CD4-positive, alpha-beta T cell (primary cell): ENCODE measurements at places on chromosomes 12 and 14.
A peak's percentile ranks its signal among the peaks of the same experiment; 100 is the strongest.

- no peak for DNase-seq
Observed at GRCh38 chr14:50520947-50521815, 11.2 kb downstream of the MAP4K5 start.

DNA sequence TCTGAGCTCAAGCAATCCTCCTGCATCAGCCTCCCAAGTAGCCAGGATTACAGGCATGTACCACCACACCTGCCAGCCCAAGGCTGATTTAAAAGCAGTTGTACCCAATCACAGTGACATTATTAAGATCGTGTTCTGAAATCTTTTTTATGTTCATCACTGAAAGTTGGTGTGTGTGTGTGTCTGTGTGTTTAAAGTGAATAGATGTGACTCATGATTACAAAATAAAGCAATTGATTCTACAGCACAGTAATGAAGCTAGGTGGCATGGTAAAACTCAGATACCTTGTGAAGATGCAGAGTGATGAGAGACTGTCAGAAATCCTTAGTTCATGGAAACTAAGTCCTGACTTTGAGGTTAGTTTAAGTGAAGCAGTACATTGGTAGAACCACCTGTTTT, 74.2 kb upstream of the ATP2B1 start:
- DNase-seq: no peak

DNA sequence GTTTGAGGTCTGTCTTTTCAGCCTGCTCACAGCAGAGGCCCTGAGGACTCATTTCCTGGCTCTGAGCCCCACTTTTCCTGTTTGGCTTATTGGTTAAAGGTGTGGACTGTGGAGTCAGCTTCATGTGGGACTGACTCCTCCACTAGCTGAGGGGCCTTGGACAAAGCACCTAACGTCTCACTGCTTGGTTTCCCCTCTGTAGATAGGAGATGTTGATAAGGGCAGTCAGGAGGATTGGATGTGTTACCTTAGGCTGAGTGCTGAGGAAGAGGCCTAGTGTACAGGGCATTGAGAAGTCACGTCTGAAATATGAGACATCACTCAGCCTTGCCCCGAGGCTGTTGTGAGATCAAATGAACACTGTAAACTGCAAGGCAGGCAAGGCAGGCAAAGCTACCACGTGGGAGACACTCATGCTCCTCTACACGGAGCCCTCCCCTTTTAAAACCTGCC, 27.1 kb upstream of the TCL1A start:
- no peak for DNase-seq

DNA sequence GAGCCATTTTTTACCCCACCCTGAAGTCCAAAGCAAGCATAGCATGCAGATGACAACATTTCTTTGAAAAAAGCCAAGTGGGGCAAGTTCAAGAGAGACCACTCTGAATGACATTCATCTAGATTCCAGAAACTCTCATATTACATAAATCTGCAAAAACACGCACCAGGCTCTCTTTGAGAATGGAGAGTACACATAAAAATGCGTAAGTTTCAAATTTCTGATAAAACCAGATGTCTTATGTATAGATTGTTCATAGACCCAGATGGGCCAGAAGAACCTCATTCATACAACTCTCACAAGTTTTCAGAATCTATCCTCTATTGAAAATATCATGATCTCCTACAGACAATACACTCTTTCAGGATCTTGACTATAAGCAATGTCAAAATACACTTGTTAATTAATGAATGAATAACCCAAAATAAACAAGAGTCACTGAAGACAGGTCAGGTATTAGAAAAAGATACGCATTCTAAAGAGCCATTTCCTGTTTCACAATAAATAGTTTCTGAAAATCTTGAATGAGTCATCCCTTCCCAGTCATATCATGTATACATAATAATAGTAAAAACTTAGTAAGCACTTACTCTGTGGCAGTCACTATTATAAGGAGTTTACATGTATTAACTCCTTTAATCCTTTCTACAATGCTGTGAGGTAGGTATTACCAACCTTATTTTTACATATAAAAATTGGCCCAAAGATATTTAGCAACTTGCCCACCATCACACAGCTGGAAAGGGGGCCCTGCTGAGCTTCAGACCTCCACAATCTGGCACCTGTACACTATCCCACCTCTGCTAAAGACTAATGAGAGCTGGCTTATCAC, 72.0 kb downstream of the PPP2R5E start:
- no peak for DNase-seq

GRCh38 chr14:69848903-69849391, 30.3 kb upstream of the SMOC1 start:
- no peak for DNase-seq

GRCh38 chr12:65593239-65593701, 231.0 kb upstream of the HMGA2 start:
- no peak for DNase-seq

DNA sequence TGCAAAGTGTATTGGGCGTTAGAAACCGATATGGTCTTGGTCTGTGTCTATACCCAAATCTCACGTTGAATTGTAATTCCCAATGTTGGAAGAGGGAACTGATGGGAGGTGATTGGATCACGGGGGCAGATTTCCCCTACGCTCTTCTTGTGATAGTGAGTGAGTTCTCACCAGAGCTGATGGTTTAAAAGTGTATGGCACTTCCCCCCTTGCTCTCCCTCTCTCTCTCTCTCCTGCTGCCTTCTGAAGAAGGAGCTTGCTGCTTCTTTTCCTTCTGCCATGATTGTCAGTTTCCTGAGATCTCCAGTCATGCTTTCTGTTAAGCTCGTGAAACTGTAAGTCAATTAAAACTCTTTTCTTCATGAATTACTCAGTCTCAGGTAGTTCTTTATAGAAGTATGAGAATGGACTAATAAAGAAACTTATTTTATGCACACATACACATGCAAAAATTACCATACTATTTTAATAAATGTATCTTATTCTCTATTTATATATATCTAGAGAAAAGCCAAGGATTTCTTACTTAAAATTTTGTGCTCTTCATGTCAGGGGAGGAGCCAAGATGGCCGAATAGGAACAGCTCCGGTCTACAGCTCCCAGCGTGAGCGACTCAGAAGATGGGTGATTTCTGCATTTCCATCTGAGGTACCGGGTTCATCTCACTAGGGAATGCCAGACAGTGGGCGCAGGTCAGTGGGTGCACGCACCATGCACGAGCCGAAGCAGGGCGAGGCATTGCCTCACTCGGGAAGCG, 1891.0 kb upstream of the FLRT2 start:
- no peak for DNase-seq

- DNase-seq: no peak
Observed at GRCh38 chr12:26736563-26737486, 96.2 kb downstream of the ITPR2 start.

DNA sequence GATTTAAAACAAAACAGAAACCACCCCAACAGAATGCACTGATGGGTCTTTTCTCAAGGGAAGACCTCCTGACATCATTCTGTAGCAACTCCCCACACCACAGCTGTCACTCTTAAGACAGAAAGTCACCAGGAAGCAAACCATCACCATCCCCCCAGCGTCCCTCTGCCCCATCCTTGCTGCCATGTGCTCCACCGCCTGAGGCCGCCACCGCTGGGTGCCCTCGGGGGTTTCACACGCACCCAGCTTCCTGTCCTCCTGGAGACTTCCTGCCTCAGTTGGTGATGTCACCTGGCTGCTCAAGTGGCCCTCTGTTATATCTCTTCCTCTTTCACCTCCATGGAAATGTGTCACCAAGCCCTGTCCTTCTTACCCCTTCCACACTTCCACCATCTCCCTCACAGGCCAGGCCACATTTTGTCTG, 71.4 kb upstream of the GPR68 start:
- peak; percentile 96 for DNase-seq

DNA sequence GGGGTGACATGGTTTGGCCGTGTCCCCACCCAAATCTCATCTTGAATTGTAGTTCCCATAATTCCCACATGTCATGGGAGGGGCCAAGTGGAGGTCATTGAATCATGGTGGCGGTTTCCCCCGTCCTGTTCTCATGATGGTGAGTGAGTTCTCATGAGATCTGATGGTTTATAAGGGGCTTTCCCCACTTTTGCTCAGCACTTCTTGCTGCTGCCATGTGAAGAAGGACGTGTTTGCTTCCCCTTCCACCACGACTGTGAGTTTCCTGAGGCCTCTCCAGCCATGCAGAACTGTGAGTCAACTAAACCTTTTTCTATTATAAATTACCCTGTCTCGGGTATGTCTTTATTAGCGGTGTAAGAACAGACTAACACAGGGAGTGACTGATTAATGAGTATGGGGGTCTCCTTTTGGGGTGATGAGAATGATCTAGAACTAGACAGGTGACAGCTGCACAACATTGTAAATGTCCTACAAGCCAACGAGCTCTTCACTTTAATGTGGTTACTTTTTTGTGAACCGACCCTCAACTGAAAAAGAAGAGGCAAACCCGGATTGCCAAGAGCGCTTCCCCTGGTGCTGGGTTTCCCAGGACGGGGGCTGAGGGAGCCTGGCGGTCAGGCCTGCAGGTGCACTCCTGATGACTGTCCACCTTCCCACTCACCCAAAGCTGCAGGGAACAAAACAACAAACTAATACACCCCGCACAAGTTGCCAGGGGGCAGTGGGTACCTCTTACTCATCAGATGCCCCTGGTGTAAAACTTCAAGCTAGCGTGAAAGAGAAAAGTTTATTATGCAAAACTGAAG, 90.1 kb downstream of the NCOR2 start:
- DNase-seq: no peak

- no peak for DNase-seq
Observed at GRCh38 chr12:98262902-98263301, 252.5 kb upstream of the TMPO start.

GRCh38 chr12:1207276-1207675, 216.3 kb downstream of the ERC1 start:
- no peak for DNase-seq

GRCh38 chr12:54132976-54133771, 55.6 kb downstream of the SMUG1 start:
- no peak for DNase-seq

DNA sequence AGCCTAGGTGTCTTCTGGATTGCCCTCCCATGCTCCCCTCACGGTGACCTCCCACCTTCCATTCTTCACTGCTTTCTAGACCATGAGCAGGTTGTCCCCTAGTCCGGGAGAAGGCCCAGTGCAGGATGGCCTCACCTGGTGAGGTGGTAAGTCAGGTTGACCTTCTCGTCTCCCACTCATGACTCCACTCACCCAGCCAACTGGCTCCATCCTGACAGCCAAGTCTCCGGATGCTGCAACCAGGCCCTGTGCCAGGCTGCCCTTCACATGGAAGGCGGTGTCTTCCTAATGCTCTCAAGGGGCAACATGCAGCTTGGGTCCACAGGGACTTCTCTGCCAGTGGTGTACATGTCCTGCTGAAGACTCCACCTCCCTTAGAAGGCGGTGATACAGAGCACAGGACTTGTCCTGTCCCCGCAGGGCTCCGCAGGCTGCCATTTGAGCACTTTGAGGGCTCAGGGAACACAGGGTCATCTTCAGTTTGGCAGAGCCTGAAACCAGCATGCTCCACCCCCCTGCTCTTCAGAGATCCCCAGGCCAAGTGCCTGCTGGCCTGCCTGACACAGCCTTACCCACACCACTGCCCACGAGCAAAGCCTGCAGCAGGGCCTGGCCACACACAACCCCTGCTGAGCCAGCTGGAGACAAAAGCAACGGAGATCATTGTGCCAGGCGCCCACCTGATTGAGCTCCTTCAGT, 25.4 kb downstream of the BATF start:
- DNase-seq: no peak

DNA sequence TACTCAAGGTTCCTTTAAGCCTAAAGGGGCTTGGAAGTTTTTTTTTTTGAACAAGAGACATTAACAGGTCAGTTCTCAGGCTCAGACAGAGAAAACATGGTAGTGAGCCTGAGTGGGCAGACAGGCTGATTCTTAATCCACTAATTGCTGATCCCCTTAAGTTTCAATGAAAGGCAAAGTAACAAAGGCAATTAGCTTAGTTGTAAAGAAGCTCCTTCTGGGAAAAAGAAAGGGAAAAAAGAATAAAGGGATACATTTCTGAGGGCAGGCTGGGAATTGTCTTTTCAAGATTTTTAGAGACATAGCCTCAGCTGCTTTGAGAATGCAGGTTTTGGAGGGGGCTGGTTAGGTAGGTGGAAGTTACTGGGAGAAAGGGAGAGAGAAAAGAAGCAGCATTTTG, 133.8 kb downstream of the CFAP54 start:
- DNase-seq: no peak

- DNase-seq: no peak
Observed at GRCh38 chr12:52637299-52637698, 14.7 kb downstream of the KRT2 start.

DNA sequence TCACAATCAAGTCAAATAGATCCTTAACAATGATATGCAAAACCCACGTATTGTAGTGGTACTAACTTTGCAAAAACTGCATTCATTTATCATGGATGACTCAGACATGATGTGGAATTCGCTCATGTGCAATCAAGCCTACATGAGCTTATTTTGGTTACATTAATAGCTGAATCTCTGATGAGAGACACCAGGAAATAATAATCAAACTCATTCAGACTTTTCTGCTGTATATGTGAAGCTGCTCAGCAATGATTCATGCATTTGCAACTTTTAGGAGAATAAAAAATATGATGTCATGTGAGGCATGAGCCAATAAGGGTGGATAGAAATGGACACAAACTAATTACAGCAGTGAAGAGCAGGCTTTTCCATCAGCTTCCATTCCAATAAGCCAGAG, 1075.8 kb upstream of the TMEM132C start:
- no peak for DNase-seq

DNA sequence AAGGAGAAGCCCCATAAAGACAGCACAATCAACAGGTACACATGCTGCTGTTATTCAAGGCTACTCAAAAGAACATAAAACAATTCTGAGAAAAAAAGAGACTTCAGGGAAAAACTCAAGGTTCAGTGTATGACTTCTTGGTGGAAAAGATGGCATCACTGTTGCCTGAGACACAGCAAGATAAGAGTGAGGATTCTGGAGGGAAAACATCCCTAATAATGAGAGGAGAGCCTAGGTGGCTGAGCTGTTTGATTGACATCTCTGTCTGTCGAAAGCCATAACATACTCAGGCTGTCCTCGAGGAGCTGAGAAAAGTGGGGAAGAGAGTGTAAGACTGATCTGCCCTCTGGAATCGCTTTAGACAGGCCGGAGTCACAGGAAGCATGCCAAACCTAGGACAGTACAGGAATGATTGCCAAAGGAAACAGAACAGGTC, 193.4 kb upstream of the AMIGO2 start:
- DNase-seq: no peak

DNA sequence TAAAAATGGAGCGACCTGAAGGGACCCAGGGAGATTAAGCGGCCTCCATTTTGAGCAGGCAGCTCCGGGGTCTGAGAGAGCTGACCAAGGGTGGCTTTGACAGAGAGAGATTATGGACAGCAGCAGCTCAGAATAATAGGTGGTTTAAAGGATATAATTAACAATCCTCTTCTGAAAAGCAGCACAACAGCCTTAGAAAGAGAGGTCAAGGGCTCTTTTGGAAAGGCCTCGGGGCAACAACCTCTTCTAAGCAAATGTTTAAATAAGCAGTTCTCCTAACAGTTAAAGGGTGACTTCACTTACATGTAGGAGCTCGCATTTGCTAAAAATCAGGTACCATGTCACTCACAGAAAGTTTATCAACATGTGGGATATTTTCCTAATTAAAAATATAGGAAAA, 87.2 kb upstream of the FRMD6 start:
- DNase-seq: no peak
